ENCODE measurements at places on chromosomes 5 and 9. TPM values are rescaled to one million over a fixed set of nuclear protein-coding genes. Genes with fewer than 3 reads are reported as not detected.
A peak's percentile ranks its signal among the peaks of the same experiment; 100 is the strongest.

DNA sequence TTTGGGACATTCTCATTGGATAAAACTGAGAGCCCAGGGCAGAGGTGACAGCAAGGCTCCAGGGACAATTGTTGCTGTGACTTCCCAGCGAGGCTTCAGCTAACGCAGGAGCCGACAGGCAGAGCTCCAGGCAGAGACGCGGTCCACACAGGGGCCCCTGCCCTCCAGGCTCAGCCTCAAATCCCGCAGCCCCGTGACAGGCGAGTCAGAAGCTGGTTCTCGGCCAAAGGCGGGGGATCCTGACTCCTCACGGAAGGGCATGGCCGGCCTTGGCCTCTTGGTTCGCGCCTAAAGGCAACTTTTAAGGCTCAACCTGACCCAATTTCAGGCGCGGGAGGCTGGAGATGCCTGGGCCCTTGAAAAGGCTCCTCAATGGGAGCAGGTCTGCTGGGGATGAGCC is 21.3 kb downstream of the SLC12A7 start:
- DNase-seq, result no peak

Gene F12
- 3.5 TPM for total RNA-seq

GRCh38 chr5:136104306-136104965 is 28.2 kb upstream of the SMAD5 start:
- no peak for DNase-seq

Gene IL13
- not detected for total RNA-seq

- no peak for DNase-seq
Observed at GRCh38 chr5:21199087-21199486, 1211.1 kb upstream of the CDH18 start.

Gene MEIKIN
- total RNA-seq, result not detected

- no peak for DNase-seq
Observed at GRCh38 chr5:67728326-67728890, 487.1 kb upstream of the PIK3R1 start.

Gene RAPGEF1
- 53.9 TPM for total RNA-seq

GRCh38 chr5:118565335-118565971 is 422.9 kb downstream of the DTWD2 start:
- DNase-seq, result no peak

DNA sequence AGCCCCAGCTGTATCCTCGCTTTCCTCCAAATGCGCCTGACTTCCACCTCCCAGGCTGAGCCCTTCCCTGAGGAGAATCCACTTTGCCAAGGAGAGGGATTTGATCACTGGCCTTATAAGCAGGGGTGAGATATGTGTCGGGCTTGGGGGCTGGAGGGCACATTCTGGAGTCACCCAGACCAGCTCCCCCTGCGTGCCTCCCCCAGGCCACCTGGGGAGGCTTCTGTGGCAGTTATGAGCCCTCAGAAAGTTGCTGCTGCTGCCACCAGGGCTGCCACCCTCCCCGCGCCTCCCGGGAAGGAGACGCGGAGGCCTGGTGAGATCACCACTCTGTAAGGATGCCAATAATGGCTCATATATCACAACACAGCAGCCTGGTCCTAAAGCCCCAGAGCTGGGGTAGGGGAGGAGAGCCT is 211.5 kb downstream of the PAPPA start:
- no peak for DNase-seq

GRCh38 chr5:155136216-155136850 is 122.8 kb downstream of the KIF4B start:
- no peak for DNase-seq

Gene EFNA5
- 19.0 TPM for total RNA-seq

GRCh38 chr5:176564002-176564401 is 14.9 kb downstream of the CDHR2 start:
- DNase-seq, result no peak

GRCh38 chr5:96402500-96402899 is 30.5 kb downstream of the PCSK1 start:
- DNase-seq, result no peak

GRCh38 chr9:108672475-108673190 is 183.2 kb downstream of the ACTL7B start:
- DNase-seq, result no peak

DNA sequence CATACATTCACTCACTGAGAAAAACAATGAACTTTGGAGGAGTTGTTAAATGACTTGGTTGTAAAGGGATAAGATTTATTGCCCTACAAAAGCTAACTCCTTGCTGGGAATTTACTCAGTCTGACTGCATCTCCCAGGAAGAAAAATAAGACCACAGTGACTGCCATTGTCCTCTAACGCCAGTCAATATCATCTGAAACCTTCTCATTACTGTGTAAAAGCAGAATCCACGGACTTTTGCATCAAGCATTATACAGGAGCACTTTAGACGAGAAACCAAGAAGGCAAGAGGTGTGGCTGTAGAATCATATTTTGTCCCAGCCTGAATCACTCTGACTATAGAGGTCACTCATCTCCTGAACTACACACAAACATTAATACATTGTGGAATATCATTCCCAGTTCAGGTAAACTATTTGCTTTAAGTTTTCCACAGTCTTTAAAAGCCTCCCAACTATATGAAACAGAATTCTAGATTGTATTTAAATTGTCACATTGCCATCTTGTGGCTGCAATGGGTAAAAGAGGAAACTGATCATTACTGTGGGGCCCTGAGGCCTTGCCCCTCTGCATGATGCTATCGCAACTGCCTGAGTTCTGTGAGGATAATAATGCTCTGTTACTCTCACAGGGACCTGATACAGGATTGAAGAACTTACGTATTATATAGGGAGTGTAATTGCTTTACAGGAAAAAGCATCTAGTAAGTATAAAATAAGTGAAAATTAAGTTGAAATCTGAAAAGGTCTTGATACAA is 142.9 kb downstream of the SLCO4C1 start:
- DNase-seq, result no peak

DNA sequence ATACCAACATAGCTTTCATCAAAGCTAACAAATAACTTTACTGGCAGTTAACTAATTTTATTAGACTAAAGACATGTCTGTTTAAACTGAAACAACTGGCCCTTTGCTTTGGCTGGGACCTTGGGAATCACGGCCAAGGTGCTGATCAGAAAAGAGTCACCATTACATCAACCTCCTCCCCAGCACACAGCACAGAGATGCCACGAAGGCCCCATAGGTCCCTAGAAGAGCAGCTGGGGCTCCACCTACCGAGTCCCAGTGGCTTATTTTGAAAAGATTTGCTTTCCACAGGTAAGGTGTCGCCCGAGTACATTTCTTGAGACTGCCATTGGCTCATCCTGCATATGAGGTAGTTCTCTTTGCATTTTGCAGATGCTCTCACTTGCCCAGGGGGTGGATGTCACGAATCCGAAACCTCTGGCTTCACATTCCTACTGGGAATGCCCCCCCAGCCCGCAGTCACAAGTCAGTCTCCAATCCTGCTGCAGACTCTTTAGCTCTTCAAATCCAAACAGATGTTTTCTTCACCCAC is 18.8 kb upstream of the HSD17B3 start:
- DNase-seq, result peak; percentile 44

Gene SCGB3A2
- total RNA-seq, result 62.5 TPM

- DNase-seq, result no peak
Observed at GRCh38 chr9:124369231-124369797, 45.9 kb downstream of the PSMB7 start.

DNA sequence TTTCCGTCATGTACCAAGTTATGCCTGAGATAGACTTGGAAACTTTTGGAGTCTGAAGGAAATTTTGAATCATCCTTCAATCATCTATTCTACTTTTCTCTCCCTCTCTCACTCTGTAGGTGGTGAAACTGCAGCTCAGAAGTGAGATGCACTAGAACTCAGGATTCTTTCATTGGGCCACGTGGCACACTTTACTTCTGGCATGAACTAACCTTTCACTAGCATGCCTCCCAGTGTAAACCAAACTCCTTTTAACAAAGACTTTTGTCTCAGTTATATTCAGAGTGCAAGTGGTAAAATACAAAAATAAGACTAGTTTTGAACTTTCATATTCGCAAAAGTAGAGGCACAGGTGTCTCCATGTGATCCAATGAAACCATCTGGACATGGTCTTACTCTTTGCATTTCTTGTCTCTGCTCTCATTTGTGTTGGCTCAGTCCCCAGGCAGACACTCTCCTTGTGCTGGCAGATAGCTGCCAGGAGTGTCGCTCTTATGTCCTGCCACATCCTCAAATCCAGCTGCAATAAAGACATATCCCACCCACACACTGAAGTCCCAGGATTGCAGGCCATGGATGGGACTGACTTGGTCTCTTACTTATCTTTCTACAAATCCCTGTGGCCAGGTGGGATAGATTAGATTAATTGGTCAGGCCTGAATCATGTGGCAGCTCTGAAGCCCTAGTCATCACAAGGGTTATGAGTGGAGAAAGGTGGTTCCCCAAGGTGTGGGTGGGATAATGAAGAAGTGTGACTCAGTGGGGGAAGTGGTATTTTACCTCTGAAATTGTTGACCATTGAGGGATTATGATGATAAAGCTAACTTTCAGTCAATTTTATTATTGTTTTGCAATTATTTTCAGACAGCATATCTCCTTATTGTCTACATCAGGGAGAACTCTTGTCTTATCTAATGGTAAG is 267.5 kb downstream of the GABRB2 start:
- DNase-seq, result no peak

GRCh38 chr5:173997331-173997730 is 8.4 kb downstream of the C5orf47 start:
- DNase-seq, result no peak

Gene SHC3
- total RNA-seq, result 1.3 TPM

- DNase-seq, result no peak
Observed at GRCh38 chr9:92654481-92655301, 15.2 kb downstream of the IPPK start.

Gene NEUROG1
- not detected for total RNA-seq

GRCh38 chr5:135883441-135883840 is 12.2 kb downstream of the IL9 start:
- peak; percentile 60 for DNase-seq

GRCh38 chr5:52771343-52772039 is 16.2 kb upstream of the ITGA1 start:
- no peak for DNase-seq

Gene WDR38
- not detected for total RNA-seq

- no peak for DNase-seq
Observed at GRCh38 chr5:143842920-143843319, 31.0 kb downstream of the HMHB1 start.

DNA sequence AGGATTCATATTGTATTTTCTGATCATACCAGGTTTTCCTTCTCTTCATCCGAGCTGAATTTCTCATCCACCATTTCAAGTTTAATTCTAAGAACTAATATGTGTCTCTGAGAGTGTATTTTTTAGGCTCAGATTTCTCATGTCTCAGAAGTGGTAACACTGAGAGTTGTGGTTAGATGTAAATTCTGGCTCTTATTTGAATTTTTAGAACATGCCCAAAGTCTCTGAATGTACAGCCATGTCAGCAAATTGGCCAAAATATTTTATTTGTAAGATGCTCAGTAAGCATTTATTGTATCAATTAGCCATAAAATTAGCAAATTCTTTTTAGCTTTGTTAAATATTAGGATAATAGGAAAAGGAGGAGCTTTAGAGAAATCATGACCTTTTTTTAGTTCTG is 16.6 kb downstream of the SV2C start:
- DNase-seq, result no peak

GRCh38 chr5:90866915-90867731 is 308.5 kb downstream of the ADGRV1 start:
- DNase-seq, result no peak

DNA sequence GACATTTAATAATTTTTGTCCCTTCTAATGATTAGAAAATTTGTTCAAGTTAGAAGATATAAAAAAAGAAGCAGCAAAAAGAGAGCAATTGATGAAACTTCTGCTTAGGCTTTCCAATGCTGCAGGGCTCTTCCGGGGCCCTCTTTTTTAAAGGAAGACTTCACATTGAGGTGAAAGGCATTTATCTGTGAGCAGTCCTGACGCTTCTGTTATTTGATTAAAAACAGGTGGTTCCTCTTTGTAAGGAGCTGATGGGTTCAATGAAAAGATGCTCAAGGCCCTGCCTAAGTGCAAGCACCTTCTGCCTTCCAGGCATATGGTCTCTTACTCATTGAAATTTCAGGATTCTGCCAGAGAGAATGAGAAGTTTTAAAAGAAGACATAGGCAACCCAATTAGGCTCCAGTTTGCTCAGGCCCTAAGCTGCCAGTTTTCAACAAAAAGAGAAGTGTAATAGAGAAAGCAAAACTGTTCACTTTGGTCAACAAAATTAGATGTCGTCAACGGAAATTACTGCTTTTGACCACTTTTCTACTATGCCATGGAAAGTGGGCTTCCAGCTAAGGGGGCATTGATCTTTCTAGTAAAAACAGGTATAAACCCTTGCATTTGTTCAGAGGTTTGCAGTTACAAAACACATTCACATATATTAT is 100.2 kb downstream of the INSYN2B start:
- no peak for DNase-seq

GRCh38 chr5:148374690-148375360 is 8.9 kb upstream of the FBXO38 start:
- peak; percentile 77 for DNase-seq

GRCh38 chr9:5577225-5577624 is 51.7 kb upstream of the RIC1 start:
- DNase-seq, result no peak

Gene ADGRD2
- total RNA-seq, result 1.2 TPM

GRCh38 chr5:74040811-74041491 is 415.0 kb downstream of the ARHGEF28 start:
- DNase-seq, result no peak

- no peak for DNase-seq
Observed at GRCh38 chr9:86983249-86983619, 35.9 kb upstream of the GAS1 start.

GRCh38 chr5:35115920-35116319 is 68.2 kb upstream of the AGXT2 start:
- DNase-seq, result no peak

Gene FGF1
- total RNA-seq, result 4.6 TPM

DNA sequence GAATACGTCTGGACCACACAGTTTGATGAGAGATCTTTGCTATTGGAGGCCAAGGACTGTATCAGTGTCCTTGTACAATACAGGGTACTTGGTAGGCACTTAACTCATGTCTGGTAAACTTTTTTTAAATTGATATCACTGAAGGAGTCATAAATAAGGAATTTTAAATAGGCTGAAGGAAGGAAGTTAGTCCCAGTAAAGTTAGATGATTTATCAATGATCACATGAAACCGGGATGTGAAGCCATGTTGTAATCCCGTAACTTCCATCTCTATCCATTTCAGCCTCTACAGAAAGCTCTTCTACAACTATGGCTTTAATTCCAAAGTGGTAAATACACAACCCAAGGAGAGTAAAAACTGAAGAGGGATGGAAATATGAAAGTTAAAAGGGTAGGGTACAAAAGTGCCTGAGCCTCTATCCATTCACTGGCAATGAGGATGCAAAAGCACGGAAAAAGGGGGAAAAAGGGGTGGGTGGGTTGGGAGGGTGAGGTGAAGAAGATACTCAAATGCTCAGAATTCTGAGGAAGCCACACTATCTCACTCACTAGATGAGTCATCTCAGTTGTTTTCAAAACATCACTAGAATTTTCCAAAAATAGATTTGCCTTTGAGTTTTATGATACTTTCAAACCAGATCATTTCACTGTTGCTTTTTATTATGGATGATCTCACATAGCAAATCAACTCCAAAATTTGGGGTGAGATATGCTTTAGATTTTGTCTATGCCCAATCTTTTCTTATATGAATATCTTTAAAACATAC is 1053.5 kb downstream of the NR2F1-AS1 start:
- DNase-seq, result no peak

GRCh38 chr9:79007701-79008483 is 563.9 kb upstream of the TLE4 start:
- DNase-seq, result no peak

Gene IL9
- total RNA-seq, result not detected

GRCh38 chr5:112923988-112924387 is 2.0 kb upstream of the REEP5 start:
- no peak for DNase-seq

Gene FBXW5
- total RNA-seq, result 65.0 TPM
